Cardiac muscle cell (in vitro differentiated cells and primary cell): ENCODE measurements at places on chromosomes 16 and 17. TPM values are rescaled to one million over a fixed set of nuclear protein-coding genes. Genes with fewer than 3 reads are reported as not detected.

SLFN12 gene
- 0.18 and 0.46 TPM in 2 replicates for polyA plus RNA-seq

MYH3 gene
- polyA plus RNA-seq = 0.72 and 1.7 TPM in 2 replicates

- no peaks in the 10 kb centered on the region for H3K27me3 ChIP-seq
- H3K4me3 ChIP-seq = no peak overlapping the region
- no peaks in the 10 kb centered on the region for H3K36me3 ChIP-seq
- no peaks in the 10 kb centered on the region for H3K4me1 ChIP-seq
- DNase-seq = no peak
Observed at GRCh38 chr16:72875291-72876031, 172.5 kb downstream of the ZFHX3 start.

GRCh38 chr17:81049372-81049911, 14.5 kb downstream of the BAIAP2 start:
- H3K4me3 ChIP-seq = no peak overlapping the region
- H3K4me1 ChIP-seq = no peaks in the 10 kb centered on the region
- DNase-seq = no peak
- H3K36me3 ChIP-seq = no peaks in the 10 kb centered on the region
- H3K27me3 ChIP-seq = no peaks in the 10 kb centered on the region

GRCh38 chr17:79005063-79005861, 4.3 kb downstream of the CANT1 start:
- no peak for DNase-seq
- H3K4me1 ChIP-seq = peaks cover 11% of the 10 kb centered on the region
- H3K4me3 ChIP-seq = no peak overlapping the region
- H3K27me3 ChIP-seq = no peaks in the 10 kb centered on the region
- no peak overlapping the region for H3K27ac ChIP-seq
- H3K36me3 ChIP-seq = no peaks in the 10 kb centered on the region
